SHP77 (cell line): ENCODE measurements at places on chromosomes 11 and 22.

- no peak for DNase-seq
Observed at GRCh38 chr22:17376950-17377349, 7.7 kb downstream of the CECR2 start.

DNA sequence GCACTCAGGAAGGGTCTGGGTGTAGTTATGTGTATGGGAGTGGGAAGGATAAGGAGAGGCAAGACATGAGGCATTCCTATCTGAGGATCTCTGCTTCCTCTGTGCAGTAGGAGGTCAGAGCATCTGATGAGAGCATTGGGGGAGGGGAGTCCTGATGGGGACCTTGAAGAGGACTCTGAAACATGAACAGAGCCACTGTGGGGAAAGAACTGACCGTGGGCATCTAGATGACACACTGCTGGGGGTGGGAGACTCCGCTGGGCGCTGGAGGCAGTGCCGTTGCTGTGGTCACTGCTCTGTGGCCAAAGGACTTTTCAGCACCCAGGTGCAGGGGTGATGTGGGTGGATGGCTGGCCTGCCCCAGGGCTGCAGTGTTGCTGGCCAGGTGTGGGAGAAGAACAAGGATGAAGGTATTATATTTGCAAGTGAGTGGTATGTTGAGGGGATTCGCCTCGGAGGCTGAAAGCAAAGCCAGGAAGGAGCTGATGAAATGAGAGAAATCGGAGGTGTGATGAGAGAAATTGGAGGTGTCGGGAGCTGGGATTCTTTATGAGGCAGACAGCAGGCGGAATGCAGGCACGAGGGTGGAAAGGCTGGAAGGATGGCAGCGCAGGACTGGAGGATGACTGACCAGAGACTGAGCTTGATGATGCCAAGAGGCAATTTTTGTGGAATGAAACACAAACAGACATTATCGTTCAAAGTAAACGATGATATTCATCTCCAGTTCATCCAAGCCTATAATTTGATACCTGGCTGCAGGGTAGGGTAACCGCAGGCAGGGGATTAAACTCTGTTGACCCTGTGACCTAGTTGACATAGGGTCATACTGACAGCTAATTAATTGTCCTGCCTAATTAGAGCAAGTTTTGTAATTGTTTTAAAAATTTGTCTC lies 19.4 kb upstream of the TMPRSS4 start:
- no peak for DNase-seq

- DNase-seq = no peak
Observed at GRCh38 chr11:34425360-34425759, 13.4 kb upstream of the CAT start.

DNA sequence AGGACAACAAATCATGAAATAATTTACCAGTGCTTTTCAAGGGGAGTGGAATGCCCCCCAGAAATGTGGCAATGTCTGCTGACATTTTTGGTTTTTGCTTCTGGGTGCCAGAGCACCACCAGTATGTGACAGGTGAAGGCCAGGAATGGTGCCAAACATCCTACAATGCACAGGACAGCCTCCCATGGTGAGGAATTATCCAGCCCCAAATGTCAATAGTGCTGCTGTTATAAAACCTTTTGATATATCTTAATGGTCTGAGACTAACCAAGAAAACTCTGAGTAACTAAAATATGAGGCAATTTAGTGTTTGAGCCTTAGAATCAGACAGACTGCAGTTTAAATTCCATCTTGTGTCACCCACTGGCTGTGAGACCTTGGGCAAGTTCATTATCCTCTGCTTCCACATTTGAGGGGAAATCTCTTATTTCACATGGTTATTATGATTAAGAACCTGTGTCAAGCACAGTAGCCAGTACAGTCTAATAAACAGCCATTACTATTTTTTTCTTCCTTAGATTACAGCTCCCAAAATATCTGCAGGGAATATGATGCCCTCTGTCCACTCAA lies 69.5 kb downstream of the AMBRA1 start:
- no peak for DNase-seq

- DNase-seq = no peak
Observed at GRCh38 chr11:6391537-6392134, 1.4 kb downstream of the SMPD1 start.

DNA sequence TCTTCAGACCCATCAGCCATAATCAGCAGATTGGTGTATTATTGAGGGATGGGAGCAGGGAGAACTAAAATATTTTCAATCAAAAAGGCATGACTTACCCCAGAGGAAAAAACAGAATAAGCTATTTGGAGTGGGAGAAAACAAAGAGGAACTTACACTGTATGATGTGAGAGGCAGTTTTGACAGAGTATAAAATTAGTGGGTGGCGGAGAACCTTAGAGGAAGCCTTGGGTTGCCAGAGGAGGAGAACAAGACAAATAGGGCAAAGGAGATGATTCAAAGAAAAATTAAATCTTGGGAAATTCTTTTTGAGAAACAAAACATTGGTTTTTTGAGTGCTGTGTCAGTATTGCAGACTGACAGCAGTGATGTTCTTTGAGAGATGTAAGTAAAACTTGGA lies 285.0 kb downstream of the C11orf87 start:
- DNase-seq = no peak

- no peak for DNase-seq
Observed at GRCh38 chr11:82924522-82925224, 23.1 kb downstream of the DDIAS start.

DNA sequence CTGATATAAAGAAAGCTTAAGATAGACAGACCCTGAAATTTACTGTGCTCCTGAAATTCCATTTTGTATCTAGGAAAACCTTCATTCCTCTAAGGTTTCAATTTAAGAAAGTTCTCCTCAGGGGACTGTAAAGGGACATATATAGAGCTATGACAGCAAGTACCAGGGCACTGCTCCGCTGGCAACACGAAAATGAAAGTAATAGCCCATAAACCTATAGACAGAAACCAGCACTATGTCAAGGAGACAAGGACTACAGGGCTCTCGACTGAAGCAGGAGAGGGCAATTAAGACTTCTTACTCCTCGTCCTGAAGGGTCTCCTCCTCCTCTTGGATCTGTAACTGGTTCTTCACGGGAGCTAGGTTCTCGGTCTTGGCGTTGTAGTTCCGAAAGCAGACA lies 6.9 kb downstream of the FEZ1 start:
- no peak for DNase-seq

GRCh38 chr11:926341-926916 lies 759 bp downstream of the AP2A2 start:
- DNase-seq = no peak

- DNase-seq = no peak
Observed at GRCh38 chr11:126723665-126724045, 276.9 kb downstream of the KIRREL3 start.

DNA sequence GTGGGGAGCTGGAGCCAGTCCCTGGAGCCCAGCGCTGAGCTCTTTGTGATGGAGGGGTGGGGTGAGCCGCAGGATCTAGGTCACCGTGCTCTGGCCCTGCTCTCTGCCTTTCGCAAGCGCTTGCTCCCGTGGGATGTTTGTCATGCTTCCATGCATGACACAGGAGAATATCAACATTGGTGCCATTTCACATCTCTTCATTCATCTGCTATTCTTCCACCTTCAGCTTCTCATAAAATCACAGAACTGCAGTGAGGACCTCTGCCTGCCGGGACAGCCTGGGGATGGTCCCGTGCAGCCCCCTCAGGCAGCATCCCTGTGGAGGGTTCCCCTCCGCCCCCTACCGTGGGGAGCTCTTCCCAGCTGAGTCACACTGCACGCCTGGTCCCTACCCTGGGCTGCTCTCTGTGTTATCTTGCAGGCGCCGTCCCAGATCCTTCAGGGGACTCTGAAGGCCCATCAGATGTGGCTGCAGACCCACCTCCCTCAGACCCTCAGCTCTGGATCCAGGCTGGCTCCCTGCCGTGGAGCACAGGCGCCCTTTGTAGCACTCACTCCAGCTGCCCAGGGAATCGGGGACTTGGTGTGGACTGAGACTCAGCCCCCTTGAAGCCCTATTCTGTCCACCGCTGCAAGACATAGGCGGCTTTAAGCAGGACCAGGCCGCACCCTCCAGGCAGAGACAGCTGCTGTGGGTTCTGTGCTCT lies 5.1 kb upstream of the SEPTIN5 start:
- no peak for DNase-seq

- DNase-seq = no peak
Observed at GRCh38 chr11:1639102-1639620, 9.6 kb downstream of the KRTAP5-5 start.

DNA sequence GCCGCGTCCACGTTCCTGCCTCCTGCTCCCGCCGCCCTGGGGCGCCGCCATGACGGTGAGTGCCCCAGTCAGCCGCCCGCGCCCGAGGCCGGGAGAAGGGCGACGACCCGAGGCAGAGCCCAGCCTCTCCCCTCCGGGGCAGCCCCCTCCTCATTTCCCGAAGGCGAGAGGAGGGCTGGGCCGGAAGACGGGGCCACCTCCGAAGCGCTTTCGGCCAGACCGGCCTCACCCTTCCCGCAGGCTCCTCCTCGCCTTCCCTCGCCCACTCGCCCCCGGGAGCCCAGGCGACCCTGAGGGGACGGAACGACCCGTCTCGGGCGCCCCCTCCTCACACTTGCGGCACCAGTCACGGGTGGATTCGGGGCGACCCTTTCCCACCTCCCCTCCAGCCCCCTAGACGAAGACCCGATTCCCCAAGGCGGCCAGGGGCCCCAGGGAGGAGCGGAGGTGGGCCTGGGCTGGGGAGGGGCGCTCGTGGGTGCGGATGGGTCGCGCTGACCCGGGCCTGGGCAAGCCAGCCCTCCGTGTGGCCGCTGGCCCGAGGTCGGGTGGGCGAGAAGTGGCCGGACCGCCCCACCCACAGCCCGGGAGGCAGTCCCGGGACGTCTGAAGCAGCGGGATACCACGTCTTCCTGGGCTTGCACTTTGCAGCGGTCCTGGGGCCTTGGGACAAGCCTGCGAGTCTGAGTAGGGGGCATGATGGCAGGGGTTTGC lies 49.7 kb downstream of the TRIOBP start:
- peak; percentile 63 for DNase-seq

GRCh38 chr22:22573047-22573889 lies 14.2 kb upstream of the PRAME start:
- DNase-seq = no peak

DNA sequence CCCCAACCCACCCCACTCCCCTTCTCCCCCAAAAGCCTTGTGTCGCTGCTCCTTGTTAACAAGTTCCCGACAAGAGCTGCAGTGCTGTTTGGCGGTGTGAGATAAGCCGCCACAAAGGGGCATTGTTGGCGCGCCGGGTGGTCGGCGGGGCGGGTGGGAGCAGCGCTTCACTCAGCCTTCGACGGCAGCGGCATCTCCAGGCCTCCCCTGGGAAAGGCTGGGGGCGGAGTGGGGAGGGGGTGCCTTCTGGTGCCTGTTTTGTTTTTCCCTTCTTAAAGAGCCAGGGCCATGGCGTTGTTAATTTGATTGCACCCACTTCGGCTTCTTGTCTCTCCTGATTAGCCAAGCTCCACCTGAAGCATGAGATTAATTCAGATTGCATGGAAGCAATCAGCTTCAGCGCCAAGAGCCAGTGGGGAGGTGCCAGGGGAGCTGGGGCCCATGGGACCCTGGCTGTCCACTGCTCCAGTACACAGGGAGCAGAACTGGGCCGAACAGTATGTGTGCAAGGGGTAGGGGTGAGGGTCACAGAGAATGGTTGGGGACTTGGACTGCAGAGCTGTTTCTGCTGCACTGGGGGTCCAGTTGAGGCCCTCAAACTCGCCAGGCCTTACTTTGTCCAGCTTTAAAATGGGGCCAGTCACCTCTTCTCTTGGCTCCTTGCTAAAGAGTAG lies 165.1 kb downstream of the CEP164 start:
- DNase-seq = no peak

GRCh38 chr22:50118557-50119168 lies 28.9 kb downstream of the MOV10L1 start:
- DNase-seq = no peak

- no peak for DNase-seq
Observed at GRCh38 chr11:93922830-93923229, 72.4 kb upstream of the VSTM5 start.

GRCh38 chr11:13215149-13215548 lies 62.4 kb upstream of the BMAL1 start:
- no peak for DNase-seq

DNA sequence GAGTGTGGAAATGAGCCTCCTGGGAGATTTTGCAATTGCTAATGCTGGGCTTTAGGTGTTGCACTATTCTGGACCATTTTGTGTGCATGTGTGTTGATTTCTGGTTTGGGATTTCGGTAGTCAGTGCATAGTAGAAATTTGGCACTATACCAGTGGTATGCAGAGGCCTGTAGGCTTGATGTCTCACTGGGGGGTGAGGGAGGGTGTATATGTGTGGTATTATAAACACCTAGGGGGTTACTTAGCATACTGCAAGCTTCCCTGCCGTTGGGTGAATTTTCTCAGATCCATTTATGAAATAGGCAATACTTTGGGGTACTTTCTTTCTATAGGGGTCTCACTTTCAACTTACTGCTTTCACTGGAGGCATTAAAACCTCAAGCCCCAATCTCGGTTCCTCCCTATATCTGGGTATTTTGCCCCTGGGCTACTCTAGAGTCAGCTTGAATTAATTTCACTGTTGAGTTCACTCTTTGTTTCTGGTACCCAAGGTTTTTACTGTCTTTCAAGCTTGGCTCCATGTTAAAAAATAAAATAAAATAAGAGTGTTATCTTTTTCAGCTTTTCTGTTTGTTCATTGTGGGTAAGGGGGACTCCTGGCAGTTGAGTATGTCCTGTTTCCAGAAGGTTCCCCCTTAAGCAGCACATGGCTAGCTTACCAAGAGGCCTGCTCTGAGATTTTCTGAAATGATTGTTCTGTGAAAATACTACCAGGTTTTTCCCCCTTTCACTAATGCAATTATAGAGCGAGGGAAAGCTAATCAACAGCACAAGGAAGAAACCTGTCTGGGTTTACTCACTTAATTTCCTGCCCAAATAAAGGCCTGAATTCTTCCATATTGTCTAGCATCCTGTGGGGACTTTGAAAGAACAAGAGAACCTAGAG lies 45.8 kb downstream of the PPFIBP2 start:
- DNase-seq = no peak

DNA sequence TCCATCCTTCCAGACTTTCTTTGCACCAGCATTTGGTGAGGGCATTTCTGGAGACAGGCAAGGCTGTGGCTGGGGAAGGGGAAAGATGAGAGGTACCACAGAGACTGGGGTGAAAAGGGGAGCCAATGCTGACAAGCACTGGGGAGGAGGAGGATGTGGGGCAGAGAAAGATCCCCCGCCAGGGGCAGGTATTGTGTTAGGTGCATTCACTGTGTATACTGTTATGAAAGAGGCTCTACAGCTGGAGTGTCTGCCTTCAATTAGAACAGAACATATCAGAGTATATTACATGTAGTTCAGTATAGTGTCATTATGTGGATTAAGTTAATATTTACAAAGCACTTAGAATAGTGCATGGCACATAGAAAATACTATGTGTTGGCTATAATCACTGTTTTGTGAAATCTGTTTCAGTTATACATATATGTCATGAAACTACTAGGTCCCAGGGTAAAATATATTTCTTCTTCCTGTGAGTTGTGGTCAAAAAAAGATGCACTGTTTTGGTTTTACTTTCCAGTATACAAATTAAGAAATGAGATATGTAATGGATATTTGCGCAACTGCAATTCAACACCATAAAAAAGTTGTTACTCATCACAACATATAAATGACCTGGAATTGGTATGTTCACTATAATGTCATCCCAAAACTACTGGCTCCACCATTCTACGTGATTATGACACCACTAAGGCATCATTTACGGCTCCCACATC lies 8.4 kb downstream of the MSANTD2 start:
- no peak for DNase-seq
